ENCODE measurements at places on chromosomes 7 and 10.

GRCh38 chr10:29470355-29470705 lies 164.4 kb downstream of the SVIL start:
- DNase-seq = no peak

GRCh38 chr7:1160670-1161021 lies 650 bp upstream of the ZFAND2A start:
- peak; percentile 53 for DNase-seq

DNA sequence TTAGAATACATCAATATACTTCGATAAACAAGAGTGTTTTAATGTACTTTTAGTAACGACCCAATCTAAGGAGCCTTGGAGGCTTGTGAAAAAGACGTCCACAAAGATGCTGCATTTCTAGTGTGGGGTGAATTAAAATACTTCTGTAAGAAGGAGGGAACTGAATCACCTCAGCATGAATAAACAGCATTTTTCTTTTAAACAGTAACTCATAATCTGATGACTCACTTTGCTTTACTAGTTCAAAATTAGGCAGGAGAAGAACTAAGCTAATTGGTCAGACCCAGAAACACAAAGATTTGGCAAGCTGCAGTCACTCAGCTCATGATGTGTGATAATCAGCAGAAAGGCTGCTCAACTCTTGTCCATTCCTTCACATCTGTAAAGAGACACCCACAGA lies 24.2 kb downstream of the NCOA4 start:
- DNase-seq = no peak

GRCh38 chr7:31648880-31649279 lies 38.1 kb upstream of the PPP1R17 start:
- DNase-seq = no peak

- no peak for DNase-seq
Measured at GRCh38 chr7:31192986-31193385, 140.9 kb downstream of the ADCYAP1R1 start.

DNA sequence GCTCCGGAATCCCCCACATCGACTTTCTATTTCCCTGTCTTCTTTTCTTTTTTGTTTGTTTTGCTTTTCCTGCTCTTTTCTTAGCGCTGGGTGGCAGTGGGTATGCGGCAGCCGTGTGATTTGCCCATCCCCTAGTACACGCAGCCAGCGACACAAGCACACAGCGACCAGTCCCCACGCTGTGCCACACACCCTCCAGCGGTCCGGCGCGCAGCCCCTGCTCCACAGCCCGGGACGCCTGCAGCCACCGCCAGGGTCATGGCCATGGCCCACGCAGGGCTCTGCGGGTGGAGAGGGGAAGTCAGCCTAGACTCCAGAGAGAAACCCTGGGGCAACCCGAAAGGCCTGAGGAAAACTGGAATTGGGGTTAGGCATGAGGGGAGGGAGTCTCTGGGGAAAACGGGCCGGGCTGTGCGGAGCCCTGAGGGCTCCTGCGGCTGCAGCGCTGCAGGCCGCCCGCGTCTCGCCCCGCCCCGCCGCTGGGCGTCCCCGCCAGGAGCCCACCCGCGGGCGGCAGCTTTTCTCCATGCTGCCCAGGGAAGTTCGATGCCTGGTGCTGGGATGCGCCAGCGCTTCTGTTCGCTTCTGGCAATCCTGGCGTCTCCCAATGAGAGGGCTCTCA lies 2.5 kb downstream of the CHRM2 start:
- DNase-seq = no peak

GRCh38 chr10:93488956-93489528 lies 6.9 kb upstream of the MYOF start:
- no peak for DNase-seq

DNA sequence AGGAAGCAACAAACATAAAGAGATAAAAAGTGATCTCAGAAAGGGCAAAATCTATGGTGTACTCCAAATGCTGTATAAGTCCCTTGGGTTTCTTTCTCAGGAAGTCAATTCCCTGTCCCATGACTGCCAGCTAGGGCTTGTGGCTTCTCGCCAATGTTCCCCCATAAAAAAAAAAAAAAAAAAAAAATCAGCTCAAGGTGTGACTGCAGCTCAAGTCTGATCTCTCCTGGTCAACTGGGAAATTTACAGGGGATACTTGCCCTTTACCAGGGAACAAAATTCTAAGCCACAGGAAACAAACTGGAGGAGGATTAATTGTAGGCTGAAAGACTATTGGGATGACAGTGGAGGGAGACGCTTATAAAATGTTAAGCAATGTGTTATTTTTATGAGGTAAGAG lies 76.0 kb downstream of the PCGF5 start:
- DNase-seq = peak; percentile 36

- no peak for DNase-seq
Measured at GRCh38 chr7:141738592-141739013, 445 bp downstream of the SSBP1 start.

DNA sequence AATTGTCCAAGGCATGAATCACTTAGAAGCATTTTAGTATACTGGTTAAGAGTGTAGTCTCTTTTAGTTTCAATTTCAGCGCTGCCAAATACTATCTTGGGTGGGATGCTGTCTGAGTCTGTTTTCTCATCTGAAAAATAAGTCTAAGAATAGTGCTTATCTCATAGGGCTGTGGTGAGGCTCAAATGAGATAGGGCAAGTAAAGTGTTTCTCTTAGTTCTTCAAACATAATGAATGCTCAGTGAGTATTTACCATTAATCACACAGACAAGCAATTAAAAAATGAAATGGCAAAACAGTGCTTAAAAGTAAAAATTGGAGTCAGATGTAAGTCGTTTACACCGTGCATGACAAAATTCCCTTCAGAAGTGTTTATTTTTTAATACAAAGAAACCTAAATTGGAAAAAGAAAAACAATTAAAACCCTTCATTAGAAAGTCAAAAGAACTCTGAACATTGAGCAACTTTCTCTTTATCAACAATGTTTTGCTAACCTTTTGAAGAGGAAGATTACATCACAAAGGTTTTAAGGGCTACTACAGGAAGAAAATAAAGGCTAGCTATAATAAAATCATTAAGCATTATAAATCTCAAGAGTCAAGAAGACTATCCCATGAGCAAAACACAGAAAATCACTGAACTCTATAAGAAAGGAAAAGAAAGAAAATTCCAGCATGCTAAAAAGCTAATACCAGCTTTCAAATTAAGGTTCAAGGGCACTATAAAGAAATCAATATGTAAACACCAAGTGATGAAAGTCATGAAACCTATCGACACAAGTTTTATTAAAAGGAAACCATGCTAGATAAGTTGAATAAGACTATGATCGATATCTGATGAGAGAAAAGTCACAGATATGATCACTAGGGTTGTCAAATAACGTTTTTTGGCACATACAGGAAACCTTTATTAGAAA lies 45.6 kb upstream of the C1GALT1 start:
- DNase-seq = no peak

DNA sequence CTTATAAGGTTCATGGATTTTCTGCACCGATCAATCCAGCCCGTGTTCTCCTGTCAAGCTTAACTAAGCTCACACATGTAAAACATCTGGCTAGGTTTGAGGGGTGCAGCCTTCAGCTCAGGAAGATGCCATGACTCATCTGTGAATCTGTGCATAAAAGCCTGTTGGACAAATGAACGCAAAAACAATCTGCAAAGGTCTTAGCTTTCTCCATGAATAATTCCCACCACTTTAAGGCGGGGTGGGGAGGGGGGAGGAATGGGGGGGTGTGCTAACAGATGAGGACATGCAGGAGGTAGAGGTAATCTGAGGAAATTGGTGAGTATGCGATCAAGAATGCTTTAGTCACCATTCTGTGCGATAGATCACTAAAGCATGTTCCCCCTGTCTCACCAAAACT lies 4.8 kb downstream of the DOCK4 start:
- no peak for DNase-seq

DNA sequence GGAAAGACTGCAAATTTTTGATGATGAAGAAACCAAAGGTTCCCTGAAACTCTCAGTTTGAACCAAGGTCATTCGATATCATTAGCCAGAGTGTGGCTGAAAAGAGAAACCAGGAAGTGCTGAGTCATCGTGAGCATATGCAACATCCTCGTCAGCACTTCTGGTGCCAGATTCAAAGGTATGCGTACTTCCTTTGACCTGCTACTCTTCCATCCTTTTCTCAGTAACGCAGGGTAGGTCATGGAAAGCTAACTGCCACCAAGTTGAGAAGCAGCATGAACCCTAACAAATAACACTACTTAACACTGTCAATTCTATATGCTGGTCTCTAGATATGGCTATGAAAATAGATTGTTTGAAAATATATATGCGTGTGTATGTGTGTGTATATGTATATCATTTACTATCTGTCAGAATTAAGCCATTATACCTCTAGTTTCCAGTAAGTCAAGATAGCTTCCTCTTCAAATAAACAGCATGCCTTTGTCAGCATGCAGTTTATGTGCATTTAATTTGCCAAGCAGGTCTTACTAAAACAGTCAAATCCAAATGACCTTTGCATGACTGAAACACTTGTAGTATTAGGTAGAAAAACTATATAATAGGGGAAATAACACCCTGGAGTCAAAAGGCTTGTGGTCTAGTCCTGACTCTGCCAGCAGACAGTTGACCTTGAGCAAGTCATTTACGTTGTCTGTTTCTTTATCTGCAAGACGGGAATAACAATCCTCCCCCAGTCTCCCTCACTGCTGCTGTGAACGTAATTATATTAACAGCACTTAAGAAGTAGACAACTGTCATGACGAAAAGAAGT lies 26.4 kb downstream of the CDK6 start:
- peak; percentile 86 for DNase-seq

- DNase-seq = no peak
Measured at GRCh38 chr7:514651-515598, 4.7 kb downstream of the PDGFA start.

- no peak for DNase-seq
Measured at GRCh38 chr7:135285547-135286233, 52.1 kb downstream of the STRA8 start.

DNA sequence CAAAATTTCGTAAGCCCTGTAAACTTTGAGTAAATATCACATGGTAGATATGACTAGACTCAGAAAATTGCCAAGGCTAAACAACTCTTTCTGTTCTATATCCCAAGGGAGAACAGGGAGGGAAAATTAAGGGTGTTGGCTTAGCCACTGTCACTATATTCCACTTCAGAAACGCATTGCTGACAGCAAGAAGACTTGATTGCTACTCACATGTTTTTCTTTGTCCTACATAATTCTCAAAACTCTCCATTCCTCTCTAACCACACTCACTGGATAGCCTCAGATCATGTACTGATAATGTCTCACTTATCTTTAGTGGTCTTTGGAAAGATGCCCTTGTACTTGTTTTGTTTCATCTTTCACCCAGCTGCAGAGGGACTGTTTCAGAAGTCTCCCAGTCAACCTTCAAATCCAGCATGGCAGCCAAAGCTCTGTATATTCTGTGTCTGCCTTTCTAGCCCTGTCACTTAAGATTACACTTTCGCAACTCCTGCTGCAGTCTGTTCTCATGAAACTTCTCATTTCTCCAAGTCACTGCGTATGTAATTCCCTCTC lies 582.4 kb upstream of the FZD8 start:
- no peak for DNase-seq

GRCh38 chr7:6277476-6277875 lies 5.1 kb upstream of the CYTH3 start:
- no peak for DNase-seq

GRCh38 chr10:51244748-51245490 lies 170.6 kb downstream of the PRKG1 start:
- DNase-seq = no peak

GRCh38 chr10:95675403-95676116 lies 18.2 kb downstream of the TCTN3 start:
- DNase-seq = no peak

- no peak for DNase-seq
Measured at GRCh38 chr10:58897708-58898107, 278.7 kb upstream of the PHYHIPL start.

GRCh38 chr7:90351987-90352386 lies 5.5 kb downstream of the GTPBP10 start:
- no peak for DNase-seq

DNA sequence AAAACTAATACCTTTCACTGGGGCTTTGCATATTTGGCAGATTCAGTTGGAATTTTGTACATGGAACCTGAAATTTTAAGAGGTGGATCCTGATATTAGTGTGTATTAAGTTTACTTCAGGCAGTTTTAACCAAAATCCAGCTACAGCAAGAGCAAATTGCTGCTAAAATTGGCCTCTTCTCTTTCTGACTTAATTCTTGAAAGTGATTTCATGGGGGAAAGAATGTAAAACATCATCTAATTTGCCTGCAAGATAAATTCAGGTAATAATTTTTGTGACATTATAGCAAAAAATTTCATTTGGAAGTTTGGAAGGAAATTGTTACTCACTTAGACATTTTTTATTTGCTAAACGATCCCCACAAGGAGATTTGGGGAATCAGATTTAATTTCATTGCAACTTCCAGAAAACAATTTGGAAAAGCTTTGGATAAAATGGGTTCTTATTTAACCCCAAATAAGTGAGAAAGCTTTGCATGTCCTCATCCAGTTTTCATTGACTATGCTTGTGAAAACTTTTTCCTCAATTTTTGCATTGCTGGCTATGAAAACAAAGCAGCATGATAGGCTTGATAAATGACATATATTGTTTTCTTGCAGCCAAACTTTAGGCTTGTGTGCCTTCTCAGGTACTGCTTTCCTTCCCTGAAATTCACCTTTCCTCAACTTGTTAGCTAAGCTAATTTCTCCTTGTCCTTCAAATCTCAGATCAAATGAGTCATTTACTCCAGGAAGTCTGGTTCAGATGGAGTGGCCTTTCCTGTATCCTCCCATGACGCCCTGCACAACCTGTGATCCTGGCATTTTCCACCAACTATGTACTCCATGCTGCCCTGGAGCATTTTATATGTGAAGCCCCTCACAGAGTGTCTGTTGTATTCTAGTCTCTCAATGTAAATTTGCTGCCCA lies 27.4 kb upstream of the ZNF438 start:
- no peak for DNase-seq

- no peak for DNase-seq
Measured at GRCh38 chr7:140036224-140036962, 26.4 kb downstream of the PARP12 start.

DNA sequence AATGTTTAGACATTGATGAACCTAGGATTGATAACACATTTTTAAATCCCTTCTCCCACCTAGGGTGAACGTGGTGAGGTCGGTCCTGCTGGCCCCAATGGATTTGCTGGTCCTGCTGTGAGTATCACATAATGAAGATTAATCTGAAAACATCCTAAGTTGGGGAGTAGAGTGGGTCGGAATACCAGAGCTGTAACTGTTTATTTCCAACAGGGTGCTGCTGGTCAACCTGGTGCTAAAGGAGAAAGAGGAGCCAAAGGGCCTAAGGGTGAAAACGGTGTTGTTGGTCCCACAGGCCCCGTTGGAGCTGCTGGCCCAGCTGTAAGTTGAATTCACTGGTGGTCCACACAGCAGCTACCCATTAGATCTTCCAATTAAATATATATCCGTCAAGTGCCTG lies 25.6 kb downstream of the COL1A2 start:
- DNase-seq = no peak

DNA sequence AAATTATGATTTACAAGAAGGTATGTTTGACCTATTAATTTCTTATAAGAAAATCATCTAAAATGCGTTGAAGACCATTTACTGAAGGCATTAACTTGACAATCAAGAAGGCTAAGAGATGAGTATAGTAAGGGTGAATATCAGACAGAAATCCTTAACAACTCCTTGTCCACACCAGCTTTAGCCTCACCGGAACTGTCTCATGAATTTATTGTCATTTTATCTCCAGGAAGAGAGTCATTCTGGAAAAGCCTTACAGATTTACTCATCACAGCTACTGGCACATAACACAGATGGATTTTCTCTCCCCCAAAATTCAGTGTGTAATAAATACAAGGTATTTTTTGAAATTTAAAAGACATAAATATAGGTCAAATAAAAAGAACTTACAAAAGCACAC lies 129.4 kb upstream of the LSM8 start:
- DNase-seq = no peak

- DNase-seq = no peak
Measured at GRCh38 chr7:138975343-138976104, 5.7 kb downstream of the KIAA1549 start.
